ENCODE measurements at places on chromosomes 3 and 15.

- no peak for DNase-seq
Observed at GRCh38 chr3:175571096-175571495, 712.0 kb downstream of the NAALADL2 start.

GRCh38 chr15:82137261-82137660 is 91.4 kb upstream of the MEX3B start:
- peak; percentile 49 for DNase-seq

DNA sequence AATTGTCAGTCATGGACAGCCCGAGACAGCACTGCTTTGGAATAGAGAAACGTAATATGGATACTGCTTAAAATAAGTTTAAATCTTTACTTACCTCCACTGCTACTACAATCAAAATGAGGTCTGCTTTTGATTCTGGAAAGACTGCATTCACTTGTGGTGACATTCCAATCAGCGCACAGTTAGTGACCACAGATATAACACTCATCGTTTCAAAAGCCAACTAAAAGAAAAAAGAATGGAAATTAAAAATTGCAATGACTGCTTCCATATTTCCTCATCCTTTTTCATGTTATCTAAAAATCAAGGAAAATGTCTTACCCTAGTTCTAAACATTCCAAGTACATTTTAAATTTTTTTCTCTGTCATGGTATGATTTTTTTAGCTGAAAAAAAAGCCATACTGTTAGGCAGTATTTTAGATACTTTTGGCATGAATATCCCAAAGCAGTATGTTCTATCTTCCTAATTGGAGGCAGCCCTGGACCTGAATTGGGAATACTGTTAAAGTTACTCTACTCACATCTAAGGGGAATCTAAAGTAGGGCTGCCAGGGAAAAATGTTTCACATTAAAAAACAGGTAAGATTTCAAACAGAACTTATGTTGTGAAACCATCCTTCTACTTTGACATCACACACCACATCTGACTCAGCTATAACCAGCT is 72.1 kb downstream of the ANO10 start:
- peak; percentile 29 for DNase-seq

GRCh38 chr3:147572970-147573340 is 163.8 kb downstream of the ZIC1 start:
- no peak for DNase-seq

DNA sequence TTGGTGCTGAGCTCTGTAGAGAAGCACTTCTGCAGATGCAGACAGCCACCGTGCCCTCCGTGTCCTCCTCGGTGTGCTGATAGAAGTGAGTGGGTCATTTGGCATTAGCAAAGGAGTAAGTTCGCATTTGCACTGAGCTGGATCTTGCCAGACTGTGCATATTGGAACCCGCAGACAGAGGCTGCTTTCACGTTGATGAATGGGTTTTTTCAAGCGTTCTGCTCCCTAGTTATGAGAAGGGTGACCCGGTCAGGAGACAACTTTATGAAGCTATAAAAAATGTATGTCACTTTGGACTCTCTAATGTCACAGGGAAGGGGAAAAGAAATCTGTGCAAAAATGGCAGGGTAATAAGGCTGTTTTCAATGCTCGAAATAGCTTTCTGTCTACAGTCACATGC is 739.4 kb downstream of the MCTP2 start:
- DNase-seq: no peak

DNA sequence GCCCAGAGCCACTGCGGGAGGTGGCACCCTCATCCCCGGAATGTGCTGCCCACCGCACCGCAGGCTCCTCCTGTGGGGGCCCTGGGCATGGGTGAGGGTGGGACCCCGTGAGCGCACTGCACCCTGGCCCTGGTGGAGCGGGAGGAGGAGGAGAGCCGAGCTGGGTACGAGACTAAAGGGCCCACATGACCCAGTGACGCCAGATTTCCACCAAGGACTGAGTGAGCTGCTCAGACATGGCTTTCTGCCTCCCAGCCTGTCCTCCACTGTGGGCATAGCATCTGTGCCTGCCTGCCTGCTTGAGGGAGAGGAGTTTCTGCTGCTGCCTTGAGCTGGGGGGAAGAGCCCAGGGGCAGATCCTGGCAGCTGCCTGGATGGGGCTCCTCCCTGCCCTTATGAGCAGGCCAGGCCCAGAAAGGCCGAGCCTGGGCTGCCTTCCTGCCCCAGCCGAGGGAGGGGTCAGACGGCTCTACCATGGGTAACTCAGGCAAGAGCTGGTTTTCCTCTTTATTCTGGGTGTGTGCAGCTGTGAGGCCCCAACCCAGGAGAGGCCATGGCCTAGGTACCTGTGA is 88.4 kb downstream of the VGLL4 start:
- DNase-seq: no peak

- DNase-seq: peak; percentile 47
Observed at GRCh38 chr15:65902373-65902772, 33.1 kb downstream of the RAB11A start.

DNA sequence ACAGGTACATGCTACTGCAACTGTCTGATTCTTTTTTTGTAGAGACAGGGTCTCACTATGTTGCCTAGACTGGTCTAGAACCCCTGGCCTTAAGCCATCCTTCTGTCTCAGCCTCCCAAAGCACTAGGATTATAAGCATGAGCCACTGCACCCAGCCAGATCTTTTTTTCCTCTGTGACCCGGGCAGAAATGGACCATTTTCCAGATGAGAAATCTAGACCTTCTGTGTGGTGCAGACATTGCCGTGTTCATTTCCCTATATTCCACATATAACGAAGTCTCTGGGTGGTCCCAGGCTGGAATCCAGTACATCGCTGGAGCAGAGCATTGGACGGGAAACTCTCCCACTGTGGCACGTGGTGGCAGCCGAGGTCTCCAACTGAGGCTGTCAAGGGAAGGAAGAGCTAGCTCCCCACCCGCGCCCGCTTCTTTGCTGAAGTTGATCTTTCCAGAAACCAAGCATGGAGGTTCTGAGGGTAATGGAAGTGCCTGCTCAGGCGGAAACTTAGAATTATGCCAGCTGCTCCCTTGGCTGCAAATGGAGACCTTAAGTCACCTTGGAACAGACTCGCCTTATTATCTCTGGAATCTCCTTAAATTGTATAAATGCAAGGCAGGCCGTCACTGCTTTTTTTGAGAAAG is 23.1 kb upstream of the TXNRD3 start:
- DNase-seq: no peak

DNA sequence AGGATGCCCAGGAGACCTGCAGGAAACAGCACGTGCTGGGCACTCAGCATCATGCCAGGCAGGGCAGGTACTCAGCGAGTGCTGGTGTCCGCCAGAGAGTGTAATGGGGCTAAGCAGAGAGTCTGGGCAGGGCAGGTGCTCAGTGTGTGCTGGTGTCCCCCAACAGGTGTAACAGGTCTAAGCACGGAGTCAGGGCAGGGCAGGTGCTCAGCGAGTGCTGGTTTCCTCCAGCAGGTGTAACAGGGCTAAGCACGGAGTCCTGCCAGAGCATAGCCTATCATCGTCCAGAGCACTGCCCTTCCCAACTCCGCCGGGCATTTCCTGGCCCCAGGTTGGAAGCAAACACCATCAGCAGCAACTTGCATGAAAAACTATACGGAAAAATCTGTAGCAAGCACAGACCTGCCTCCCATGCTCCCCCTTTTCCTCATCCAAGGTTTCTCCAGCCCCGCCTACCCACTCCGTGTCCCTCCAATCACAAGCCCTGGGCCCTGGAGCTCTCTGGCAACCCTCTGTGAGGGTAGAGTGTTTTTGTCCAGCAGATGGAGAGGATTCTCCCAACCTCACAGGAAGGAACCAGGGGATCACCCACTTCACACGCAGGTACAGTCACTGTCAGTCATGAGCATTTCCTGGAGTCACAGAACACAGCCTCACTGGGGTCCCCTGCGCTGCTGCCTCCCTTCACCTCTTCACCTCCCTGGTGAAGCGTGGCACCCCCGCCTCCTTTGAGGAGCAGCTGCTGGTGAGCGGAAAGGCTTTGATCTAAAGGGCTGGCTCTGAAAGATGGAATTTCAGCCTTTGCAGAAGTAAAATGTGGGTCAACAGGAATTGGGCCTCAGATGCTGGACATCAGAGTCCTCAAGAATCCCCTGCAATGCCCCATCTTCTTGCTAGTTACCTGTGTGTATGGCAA is 302.5 kb downstream of the OCA2 start:
- no peak for DNase-seq

DNA sequence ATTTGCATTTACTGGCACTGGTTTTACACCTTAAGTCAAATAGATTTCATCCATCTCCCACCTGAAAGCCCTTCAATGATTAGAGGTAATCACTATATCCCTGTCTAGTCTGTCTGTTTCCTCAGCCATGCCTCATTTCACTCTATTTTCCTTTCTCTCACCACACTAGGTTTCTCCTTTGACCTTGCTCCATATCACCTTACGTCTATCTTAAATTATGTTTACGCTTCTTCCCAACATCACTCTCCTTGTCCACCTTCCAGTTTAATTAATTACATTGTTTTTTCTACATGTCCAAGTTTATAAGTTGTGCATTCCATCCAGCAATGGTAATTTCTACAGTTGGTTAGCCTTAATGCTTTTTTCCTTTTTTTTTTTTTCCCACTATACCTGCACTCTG is 396.7 kb upstream of the PDZRN3 start:
- DNase-seq: no peak

DNA sequence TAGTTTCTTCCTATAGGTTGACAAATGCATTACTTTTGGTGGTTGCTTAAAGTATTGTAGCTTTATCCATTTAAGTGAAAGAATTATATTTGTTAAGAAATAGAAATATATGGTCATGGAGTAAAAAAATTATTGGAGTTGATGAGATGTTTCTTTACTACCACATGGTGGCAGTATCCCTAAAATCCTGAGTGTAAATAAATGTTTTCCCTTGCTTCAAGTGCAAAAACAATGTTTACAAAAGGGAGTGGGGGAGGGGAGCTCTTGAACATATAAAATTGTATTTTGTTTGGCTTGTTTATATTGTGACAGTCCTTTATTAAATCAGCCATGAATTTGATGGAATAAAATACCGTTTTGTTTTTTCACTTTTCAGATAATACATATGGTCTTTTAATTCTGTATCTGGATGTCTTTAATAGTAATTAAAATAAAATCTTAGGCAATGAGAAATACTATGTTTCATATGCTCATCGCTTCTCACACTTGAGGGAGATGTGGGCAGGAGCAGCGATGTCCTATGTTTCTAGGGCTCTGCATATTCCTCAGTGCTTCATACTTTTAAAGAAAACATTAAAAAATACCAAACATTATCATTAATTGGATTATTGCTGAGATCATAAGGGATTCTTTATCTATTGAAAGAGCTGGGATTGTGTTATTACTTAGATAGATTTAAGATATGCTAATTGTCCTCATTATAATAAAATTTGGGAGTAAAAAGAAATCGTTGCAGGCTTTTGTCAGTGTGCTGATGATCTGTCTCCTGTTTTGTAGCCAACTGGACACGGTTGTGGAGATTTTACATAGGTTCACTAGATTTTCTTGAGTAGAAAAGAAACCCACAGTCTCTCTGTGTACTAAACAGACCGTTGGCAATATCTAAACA is 349.7 kb downstream of the TUSC7 start:
- DNase-seq: peak; percentile 20

DNA sequence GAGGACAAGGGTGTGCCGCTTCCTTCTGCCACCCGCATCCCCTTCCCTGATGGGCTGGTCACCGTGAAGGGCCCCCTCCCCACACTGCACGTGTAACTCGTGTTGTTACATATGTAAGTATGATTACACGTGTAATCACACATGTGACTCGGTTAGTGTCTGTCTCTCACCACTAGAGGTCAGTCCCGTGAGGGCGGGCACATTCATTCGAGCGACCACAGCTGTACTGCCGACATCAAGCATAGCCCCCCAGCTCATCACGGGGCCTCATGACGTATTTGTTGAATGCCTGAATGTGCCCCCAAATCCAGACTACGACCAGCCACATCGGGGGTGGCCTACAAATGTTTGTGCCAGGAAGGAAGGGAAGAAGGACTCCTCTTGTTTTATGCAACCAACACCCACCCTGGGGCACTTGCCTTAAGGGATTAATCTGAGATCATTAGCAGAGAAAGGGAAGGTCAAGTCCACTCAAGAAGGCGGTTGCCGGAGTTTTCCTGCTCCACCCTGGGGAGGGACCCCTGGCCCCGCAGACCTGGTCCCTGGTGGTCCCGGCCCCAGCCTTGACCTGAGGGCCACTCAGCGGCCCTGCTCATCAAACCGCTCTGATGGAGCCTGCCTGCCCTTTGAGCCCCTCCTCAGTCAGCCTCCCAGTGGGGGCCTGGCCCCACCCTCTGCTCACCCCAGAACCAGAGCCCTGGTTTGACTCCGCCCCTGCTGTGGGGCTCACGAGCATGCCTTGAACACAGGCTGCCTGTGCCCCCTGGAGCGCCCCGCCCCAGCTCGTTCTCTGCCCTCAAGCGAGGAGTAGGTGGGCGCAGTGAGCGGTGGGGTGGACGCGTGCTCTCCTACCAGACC is 52.8 kb downstream of the RGMA start:
- DNase-seq: peak; percentile 43

- peak; percentile 91 for DNase-seq
Observed at GRCh38 chr3:140898340-140899180, 43.1 kb upstream of the SLC25A36 start.

- DNase-seq: no peak
Observed at GRCh38 chr15:92570391-92570790, 85.2 kb downstream of the FAM174B start.

GRCh38 chr3:177538750-177539730 is 341.8 kb upstream of the TBL1XR1 start:
- DNase-seq: peak; percentile 59

GRCh38 chr15:50218291-50218690 is 36.3 kb downstream of the SLC27A2 start:
- no peak for DNase-seq

- DNase-seq: no peak
Observed at GRCh38 chr3:63557912-63558311, 94.6 kb upstream of the SNTN start.

- DNase-seq: peak; percentile 56
Observed at GRCh38 chr3:44104668-44105321, 136.9 kb upstream of the TOPAZ1 start.

DNA sequence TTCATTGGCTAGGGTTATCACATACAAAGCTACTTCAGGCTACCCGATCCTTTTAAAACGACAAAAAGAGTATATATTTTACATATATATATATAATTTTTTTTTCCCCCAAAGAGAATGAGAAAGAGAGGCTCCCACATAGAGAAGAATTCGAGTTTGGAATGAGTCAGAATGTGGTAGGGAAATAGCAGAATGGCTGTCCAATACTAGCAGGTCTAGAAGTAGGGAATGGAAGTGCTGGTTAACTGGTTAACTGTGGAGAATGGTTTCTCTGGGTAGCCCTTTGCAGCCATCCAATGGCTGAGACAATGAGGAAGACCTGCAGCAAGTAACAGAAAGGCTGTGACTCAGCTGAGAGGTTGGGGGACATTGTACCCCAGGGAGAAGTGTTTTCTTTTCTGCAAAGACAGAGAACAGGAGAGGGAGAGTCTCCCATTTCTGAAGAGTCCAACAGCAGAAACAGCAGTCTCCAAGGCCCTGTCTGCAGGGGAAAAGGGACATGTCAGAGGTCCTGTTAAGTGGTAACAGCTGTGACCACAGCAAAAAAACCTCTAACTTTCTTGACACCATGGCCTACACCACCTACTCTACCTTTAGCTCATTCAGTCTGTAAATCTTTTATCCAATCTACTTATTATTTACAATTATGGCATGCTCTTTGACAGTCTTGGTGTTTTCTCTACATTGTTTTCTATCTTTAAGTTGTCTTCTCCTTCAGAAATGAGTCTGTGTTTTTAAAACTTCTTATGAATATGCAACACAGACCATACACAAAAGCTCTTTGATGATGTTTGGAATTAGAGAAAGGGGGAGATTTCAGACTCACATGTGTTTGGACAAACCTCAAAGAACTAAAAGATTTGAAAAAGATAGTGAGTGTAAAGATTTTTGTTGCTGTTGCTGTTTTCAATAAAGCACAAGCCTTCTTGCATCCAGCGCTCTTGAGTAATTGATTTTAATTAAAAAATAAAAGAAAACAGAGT is 116.1 kb upstream of the SLC7A14 start:
- peak; percentile 34 for DNase-seq

Measured in iris pigment epithelial cell (primary cell).